ENCODE measurements at places on chromosomes 4 and X. TPM values are rescaled to one million over a fixed set of nuclear protein-coding genes. Genes with fewer than 3 reads are reported as not detected.

TEC gene
- total RNA-seq: 2.8 TPM

BEND4 gene
- 1.4 TPM for total RNA-seq

CFI gene
- 97.7 TPM for total RNA-seq

ARHGEF6 gene
- total RNA-seq: 14.5 TPM

Data from metanephros (tissue), 2 donors.